ENCODE measurements at places on chromosomes 2 and 18.

GRCh38 chr2:222213049-222213448, 85.7 kb downstream of the PAX3 start:
- DNase-seq, result no peak

DNA sequence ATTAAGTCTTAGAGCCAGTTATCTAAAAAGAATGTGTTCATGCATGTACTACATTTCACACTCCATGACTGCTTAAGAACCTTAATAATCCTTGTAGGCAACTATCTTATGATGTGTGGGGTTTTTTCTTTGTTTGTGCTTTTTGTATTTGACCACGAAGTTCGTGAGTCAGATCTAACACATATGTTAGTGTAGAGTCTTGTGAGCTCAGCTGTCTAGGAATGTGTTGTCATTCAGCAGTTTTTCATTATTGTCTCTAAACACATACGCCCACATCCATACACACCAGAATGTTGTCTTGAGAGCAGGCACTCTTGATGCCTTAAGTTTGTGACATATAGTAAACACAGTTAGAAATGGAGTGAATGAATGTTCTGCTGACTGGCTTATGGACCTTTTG, 38.4 kb downstream of the CAB39 start:
- DNase-seq, result no peak

GRCh38 chr2:10847008-10847407, 34.4 kb upstream of the PDIA6 start:
- DNase-seq, result no peak

- no peak for DNase-seq
These were observed 194.0 kb downstream of the MBD2 start for GRCh38 chr18:54030434-54030833.

GRCh38 chr2:63880625-63881024, 38.9 kb downstream of the UGP2 start:
- DNase-seq, result no peak

DNA sequence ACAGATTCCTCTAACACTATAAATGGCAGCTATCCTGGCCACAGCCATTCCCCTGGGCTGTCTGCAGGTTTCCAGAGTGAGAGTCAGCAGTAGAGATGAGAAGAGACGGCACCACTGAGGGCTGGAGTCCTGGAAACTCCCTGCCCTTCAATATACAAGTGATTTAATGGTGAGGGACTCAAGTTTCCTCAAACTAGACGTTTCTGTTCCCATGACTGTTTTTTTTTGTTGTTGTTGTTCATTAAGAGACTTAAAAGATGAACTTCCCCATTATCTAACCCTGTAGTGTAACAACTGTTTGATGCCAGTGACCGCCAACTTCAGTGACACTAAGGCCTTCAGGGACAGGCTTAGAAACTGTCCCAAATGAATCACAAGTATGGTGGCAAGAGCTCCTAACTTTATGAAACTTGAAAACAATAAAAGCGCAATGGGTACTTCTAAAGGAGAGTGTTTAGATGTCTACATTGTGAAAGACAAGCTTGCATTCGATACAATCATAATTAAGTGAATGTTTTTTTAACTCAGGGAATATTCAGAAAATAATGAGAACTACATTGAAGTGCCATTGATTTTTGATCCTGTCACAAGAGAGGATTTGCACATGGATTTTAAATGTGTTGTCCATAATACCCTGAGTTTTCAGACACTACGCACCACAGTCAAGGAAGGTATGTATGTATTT, 34.0 kb downstream of the IL1R2 start:
- DNase-seq, result no peak

- no peak for DNase-seq
These were observed 71.1 kb downstream of the MTA3 start for GRCh38 chr2:42639340-42640077.

GRCh38 chr2:53450923-53451322, 316.7 kb upstream of the CHAC2 start:
- no peak for DNase-seq

GRCh38 chr2:205681401-205682238, 681 bp upstream of the NRP2 start:
- DNase-seq, result no peak

DNA sequence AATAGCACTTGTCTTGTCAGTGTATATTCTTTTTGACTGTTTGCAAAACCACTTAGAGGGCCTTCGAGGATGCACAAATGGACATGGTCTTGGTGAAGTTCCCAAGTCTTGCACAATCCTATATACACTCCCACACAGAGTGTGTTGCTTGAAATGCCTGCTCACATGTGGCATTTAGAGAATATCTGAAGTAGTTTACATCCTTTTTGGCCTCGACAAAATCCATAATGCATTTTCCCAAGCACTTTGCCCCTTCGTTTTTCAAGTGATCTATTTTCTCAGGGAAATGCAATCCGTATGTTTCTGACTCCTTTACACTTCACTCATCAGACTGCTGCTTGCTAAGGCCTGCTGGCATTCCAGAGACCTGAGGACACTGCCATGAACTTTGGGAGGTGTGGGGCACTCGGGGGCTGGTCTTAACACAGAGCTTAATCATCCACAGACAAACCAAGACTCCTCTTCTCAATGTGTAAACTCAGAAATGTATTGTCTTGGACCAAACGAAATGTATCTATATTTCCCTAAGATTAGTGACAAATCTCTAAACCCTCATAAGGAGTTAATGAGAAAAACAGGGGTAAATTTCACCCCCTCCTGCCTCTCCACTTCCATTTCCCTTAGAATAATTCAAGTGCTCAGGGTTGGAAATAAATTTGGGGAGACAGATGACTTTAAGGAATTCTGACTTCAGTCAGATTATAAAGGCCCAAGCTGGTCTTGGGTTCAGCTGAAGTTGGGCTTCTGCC, 219.3 kb upstream of the APCDD1 start:
- DNase-seq, result peak; percentile 57

DNA sequence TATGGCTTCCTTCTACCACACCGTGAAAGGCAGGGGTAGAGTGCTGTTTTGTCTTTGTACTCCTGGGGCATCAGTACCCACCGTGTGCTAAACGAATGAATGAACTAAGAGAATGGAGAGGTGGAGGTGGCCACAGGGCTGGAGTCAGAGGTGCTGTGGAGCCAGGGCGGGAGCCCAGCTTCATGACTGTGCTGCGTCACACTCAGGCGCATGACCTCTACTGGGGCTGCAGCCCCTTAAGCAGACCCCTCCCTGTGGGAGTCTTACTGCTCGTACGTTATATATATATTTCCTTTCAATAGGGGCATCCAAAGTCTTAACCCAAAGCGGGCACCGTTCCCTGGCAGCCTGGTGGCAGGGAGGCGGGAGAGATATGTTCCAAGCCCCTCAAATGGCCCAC, 18.0 kb upstream of the LBH start:
- DNase-seq, result no peak

DNA sequence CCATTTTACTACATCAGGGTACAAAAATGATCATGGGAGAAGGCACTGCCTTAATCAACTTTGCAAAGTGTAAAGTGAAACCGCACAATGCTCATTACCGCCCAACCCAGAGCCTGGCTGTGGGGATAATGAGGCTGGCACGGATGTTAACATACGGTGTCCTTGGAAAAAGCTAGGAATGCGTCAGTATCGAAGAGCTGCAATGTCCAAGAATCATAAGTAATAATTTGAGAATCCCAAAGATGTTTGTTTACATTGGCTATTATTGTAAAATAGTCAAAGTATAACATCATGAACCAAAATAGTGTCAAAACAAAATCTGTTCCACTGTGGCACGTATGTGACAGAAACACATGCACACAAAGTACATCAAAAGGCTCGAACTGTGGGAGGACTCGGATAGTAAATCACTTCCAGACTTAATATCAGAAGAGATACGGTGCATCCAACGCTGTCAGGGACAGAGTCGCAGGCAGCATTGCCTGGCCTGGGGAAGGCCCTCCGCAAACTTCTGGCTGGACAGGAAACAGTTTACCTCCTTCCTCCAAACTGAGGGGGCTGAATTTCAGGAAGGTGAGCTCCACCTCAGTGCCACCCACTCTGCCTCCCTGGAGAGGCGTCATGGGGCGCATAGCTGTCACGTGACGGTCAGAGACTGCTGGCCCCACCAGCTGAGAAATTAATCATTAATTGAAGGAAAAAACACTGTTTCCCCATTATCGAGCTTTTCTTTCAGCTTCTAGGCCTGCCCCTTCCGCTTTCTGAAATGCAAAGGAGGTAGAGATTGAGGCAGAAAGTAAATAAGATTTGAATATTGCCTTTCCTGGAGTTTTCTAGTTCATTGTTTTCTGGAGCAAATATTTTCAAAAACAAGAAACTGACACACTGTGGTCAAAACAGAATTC, 1.8 kb upstream of the ID2 start:
- no peak for DNase-seq

GRCh38 chr2:181639686-181640085, 17.2 kb downstream of the CERKL start:
- no peak for DNase-seq

- DNase-seq, result no peak
These were observed 349.6 kb upstream of the UBE2E3 start for GRCh38 chr2:180630756-180631155.

DNA sequence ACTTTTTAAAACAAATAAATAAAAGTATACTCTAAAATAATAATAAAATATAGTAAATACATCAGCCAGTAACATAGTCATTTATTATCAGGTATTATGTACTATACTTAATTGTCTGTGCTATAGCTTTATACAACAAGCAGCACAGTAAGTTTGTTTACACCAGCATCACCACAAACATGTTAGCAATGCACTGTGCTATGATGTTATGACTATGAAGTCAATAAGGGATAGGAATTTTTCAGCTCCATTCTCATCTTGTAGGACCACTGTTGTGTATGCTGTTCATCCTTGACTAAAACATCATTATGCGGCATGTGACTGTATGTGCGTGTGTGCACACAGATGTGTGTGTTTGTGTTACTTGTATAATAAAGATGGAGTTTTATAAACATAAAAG, 137.5 kb downstream of the LYPD6B start:
- DNase-seq, result no peak

GRCh38 chr18:11726556-11726955, 37.5 kb downstream of the GNAL start:
- no peak for DNase-seq

DNA sequence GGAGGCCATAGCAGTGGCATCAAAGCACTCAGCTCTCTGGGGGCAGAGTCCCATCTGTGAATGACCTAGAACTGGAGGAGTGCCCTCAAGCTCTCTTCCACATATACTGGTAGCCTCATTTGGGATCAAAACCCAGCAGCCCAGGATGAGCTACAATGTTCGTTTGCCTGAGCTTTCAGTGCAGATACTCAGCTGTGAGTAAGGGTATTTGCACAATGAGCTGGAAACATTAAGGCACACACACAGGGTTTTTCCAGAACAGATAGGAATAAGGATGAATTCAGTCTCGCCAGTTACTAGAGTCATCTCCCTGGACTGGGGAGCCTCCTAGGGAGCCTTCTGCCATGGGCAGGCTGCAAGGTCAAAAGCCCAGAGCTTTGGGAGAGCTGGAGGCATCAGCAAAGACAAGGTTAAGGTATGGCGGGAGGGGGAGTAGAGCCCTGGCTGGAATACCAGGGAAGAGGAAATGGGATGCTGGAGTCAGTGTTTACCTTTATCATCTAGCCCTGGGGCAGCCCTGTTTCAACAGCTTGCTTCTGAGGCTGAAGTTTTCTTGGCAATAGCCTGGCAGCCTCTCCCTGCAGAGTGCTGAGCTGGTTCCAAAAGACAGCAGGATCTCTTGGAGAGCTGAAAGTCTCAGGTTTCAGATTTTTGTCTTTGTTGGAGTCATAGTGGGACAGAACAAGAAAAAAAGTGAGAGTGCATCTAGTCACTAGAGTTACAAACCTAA, 187.7 kb downstream of the LOXHD1 start:
- no peak for DNase-seq

- no peak for DNase-seq
These were observed at the start of gene RAB17 for GRCh38 chr2:237590272-237591140. RAB17 (minus strand) TSS chr2:237590734; CDS start chr2:237586154, 4,580 bp downstream.

DNA sequence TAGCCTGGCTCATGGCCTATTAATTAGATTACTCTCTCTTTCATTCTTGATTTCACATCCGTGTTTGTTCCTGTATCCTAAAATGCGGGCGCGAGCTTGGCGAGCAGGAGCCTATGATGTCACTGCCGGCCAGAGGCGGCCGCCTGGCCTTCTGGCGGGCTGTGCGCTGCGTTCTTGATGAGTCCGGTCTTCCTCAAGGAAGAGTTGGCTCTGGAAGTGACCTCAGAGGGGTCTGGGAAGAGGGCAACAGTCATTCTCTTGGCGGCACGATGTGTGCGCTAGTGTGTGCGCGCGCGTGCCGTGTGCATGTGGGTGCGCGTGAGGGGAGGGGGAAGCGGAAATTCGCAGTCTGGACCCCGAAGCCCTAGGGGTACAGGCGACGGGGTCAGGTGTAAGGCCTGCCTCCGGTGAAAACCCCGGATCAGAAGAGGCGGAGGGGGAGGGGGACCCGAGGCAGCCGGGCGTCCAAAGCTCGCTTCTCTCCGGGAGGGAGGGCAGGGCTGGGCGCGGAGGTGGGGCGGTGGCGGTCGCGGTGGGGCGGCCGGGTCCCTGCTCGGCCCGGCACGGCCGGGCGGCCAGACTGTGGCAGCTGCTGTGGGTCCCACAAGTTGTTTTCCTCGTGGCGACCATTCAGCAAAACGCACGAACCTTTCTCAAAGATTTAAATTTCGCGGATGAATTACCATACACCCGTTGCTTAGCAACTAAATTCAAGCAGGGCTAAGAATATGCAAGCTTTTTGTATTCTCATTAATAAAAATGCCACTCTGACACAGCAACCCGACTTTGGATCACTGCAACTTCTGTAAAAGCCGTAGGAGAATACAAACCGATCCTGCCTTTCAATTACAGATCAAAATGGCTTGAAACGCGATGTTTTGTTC, 8.4 kb downstream of the POU3F3 start:
- DNase-seq, result no peak

DNA sequence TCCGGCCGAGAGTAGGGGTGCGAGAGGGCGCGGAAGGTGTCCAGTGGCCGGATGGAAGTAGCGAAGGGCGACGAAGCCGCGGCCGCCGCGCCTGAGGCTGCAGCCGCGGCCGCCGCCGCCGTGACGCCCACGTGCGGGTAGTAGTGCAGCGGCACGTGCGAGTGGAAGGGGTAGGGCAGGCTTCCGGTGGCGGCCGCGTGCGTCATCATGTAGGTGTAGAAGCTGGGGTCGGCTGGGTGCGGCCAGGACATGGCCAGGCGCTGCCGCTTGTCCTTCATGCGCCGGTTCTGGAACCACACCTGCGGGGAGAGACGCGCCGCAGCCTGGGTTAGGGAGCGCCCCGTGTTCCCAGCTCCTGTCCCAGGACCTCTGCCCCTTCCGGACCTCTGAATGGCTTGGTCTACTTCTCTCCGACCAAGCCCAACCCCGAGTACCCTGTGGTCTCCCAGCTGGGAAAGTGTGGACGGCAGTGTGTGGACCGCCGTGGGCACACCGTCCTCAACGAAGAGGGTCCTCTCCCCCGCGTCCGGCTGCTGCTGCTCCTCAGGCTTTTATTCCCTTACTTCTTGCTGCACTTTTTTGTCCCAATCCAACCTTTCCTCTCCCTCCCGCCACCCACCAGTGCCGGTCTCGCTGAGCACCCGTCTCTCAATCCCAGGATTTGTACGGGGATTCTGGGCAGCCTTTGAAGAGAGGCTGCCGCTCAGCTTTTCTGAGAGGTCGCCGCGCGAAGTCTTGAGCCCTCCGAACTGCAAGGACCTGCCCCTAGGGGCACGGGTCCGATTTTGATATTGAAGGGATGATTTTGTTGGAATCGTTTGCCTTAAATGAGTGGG, 3.0 kb downstream of the EVX2 start:
- no peak for DNase-seq
